ENCODE measurements at places on chromosomes 6 and 20. TPM values are rescaled to one million over a fixed set of nuclear protein-coding genes. Genes with fewer than 3 reads are reported as not detected.

Gene RIPPLY2
- total RNA-seq, result not detected

Gene TFAP2D
- not detected for total RNA-seq

Gene KHDC1L
- not detected for total RNA-seq

Gene MYLIP
- 40.6 TPM for total RNA-seq

Gene GPR63
- total RNA-seq, result 0.10 TPM

Gene PKIB
- total RNA-seq, result not detected

Gene SULF2
- 1.7 TPM for total RNA-seq

Gene MAP7
- total RNA-seq, result 0.63 TPM

Gene HMGCLL1
- not detected for total RNA-seq

Gene BPI
- total RNA-seq, result not detected

Gene HDGFL1
- not detected for total RNA-seq

Gene CST4
- not detected for total RNA-seq

Gene KCNK5
- not detected for total RNA-seq

Gene OOEP
- 0.97 TPM for total RNA-seq

Gene OVOL2
- not detected for total RNA-seq

Gene ECT2L
- not detected for total RNA-seq

GRCh38 chr6:157732007-157732406 lies 91.0 kb upstream of the SNX9 start:
- DNase-seq, result no peak
- H3K27ac ChIP-seq, result no peak overlapping the region
- no peak overlapping the region for H3K4me3 ChIP-seq
- no peaks in the 10 kb centered on the region for H3K4me1 ChIP-seq
- no peaks in the 10 kb centered on the region for H3K27me3 ChIP-seq
- no peaks in the 10 kb centered on the region for H3K36me3 ChIP-seq

DNA sequence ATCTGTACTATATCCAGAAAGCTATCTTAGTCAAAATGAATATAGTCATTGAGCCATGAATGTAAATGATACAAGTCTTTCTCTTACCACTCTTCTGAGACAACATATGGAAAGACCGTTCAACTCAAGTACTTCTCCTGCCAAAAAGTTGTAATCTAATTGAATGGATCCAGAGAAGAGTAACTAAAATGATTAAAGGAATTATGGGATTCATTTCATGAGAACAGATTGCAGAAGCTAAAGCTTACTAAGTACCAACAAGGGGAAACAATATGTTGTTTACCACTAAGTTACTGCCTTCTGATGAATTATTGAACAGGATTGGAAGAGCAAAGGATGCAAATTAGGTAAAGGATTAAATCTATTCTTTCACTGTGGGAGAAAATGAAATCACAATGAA lies 2.0 kb upstream of the LGSN start:
- no peak overlapping the region for H3K27ac ChIP-seq
- H3K27me3 ChIP-seq, result no peaks in the 10 kb centered on the region
- no peaks in the 10 kb centered on the region for H3K4me1 ChIP-seq
- no peaks in the 10 kb centered on the region for H3K36me3 ChIP-seq

DNA sequence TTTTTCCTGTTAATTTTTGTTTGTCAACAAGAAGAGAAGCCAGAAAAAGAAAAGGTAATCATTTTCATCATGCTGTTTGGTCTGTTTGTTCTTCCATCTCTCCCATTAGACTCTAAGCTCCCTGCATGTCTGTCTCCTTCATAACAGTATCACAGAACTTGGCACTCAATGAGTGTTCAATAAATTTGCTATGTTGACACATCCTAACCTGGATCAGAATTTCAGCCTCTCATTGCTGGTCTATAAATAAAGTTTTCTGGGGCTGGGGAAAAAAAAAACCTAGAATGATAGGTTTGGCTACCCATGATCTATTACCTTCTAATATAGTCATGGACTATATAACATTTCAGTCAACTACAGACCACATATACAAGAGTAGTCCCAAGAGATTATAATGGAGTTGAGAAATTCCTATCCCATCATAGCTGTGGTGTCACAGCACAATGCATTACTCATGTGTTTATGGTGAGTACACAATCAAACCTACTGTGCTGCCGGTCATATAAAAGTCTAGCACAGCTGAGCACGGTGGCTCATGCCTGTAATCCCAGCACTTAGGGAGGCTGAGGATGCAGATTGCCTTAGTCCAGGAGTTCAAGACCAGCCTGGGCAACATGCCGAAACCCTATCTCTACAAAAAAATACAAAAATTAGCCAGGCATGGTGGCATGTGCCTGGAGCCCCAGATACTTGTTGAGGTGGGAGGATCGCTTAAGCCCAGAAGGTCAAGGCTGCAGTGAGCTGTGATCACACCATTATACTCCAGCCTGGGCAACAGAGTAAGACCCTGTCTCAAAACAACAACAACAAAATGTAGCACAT lies 5.9 kb downstream of the NUDT3 start:
- no peak overlapping the region for H3K27ac ChIP-seq
- H3K27me3 ChIP-seq, result no peaks in the 10 kb centered on the region
- H3K4me1 ChIP-seq, result peaks cover 19% of the 10 kb centered on the region
- no peak overlapping the region for H3K4me3 ChIP-seq
- peaks cover 1% of the 10 kb centered on the region for H3K36me3 ChIP-seq

DNA sequence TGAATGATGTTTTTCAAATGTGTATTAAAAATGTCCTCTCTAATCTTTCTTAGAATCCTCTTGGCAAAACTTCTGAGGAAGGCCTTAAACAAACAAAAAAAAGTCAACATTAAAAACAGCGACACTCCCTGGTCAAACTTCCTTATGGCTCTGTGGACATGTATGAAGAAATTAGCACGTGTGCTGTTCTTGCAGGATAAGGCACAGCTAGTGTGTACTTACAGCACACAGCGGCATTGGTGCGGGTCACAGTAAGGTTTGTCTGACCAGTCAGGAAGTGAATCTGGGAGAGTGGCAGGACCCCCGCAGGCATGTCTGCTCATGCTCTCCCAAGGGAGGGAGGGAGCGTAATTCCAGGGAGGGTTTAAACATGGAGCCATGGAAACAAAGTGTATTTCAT lies 38.8 kb downstream of the SLC22A1 start:
- no peaks in the 10 kb centered on the region for H3K4me1 ChIP-seq
- no peaks in the 10 kb centered on the region for H3K36me3 ChIP-seq
- H3K4me3 ChIP-seq, result no peak overlapping the region
- no peak for DNase-seq
- H3K27me3 ChIP-seq, result no peaks in the 10 kb centered on the region
- no peak overlapping the region for H3K27ac ChIP-seq

GRCh38 chr6:89597988-89598387 lies 40.6 kb downstream of the LYRM2 start:
- no peak overlapping the region for H3K27ac ChIP-seq
- peaks cover 30% of the 10 kb centered on the region for H3K4me1 ChIP-seq
- H3K36me3 ChIP-seq, result no peaks in the 10 kb centered on the region
- H3K27me3 ChIP-seq, result no peaks in the 10 kb centered on the region
- DNase-seq, result no peak
- no peak overlapping the region for H3K4me3 ChIP-seq

DNA sequence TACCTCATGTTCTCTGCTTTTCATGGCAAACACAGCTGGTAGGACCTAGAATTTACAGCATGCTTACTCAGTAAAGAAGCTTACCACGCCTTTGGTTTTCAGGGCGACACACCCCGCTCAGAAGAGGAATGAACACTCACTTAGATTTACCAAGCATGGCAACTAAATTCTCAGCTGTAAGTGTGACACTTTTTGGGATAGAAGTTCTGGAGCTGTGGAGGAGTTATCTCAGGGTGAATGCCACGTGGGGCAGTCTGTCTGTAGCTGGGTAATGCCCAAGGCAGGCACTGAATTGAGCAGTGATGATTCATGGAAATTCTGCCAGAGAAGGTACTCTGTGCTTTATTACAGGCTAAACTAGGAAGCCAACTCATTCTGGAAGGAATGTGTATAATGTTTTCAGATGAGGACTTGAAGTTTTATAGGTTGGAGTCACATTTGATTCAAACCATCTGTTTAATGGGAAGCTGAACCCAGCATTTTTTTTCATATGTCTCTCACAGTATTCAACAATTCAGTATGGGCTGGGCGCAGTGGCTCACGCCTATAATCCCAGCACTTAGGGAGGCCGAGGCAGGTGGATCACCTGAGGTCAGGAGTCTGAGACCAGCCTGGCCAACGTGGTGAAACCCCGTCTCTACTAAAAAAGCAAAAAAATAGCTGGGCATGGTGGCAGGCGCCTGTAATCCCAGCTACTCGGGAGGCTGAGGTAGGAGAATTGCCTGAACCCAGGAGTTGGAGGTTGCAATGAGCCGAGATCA lies 3.5 kb upstream of the PRIM2 start:
- DNase-seq, result no peak
- H3K4me3 ChIP-seq, result no peak overlapping the region
- H3K27ac ChIP-seq, result no peak overlapping the region
- no peaks in the 10 kb centered on the region for H3K36me3 ChIP-seq

GRCh38 chr6:35486005-35486925 lies 10.6 kb downstream of the TEAD3 start:
- H3K27ac ChIP-seq, result no peak overlapping the region
- no peaks in the 10 kb centered on the region for H3K4me1 ChIP-seq
- no peaks in the 10 kb centered on the region for H3K27me3 ChIP-seq
- no peak for DNase-seq
- H3K36me3 ChIP-seq, result no peaks in the 10 kb centered on the region

DNA sequence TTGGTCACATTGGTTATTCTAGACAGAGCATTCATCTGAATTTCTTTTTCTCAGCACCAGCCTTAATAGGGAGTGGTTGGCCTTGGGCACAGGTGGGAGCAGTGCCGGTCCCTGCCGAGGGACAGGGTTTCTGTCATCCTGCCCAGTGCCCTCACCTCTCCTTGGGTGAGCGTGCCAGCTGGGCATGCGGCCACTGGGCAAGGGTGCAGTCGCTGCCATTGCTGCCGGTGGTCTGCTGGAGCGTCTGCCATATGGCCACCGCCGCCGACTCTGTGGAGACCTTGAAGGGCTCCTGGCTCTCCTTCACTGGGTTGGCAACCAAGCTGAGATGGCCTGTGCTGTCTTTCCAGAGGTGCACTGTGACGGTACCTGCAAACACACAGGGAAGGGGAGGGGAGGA lies 16.4 kb upstream of the UQCC2 start:
- no peak overlapping the region for H3K27ac ChIP-seq
- DNase-seq, result no peak
- H3K4me1 ChIP-seq, result no peaks in the 10 kb centered on the region
- H3K27me3 ChIP-seq, result no peaks in the 10 kb centered on the region
- H3K4me3 ChIP-seq, result no peak overlapping the region

DNA sequence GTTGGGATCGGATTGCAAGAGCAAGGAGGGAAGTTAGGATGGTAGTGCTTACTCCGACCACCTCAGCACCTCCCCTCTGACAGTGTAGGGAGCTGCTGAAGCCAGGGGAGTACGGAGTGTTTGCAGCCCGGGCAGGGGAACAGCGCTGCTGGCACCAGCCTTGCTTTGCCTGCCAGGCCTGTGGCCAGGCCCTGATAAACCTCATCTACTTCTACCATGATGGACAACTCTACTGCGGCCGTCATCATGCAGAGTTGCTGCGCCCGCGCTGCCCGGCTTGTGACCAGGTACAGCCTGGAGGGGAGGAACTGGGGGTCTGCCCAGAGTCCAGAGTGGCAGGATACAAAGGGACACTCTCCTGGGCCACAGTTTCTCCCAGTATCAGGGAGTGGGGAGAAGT lies 2.2 kb upstream of the TOMM6 start:
- no peaks in the 10 kb centered on the region for H3K36me3 ChIP-seq
- H3K27ac ChIP-seq, result no peak overlapping the region
- no peak for DNase-seq
- H3K27me3 ChIP-seq, result no peaks in the 10 kb centered on the region
- peaks cover 38% of the 10 kb centered on the region for H3K4me1 ChIP-seq
- H3K4me3 ChIP-seq, result no peak overlapping the region

DNA sequence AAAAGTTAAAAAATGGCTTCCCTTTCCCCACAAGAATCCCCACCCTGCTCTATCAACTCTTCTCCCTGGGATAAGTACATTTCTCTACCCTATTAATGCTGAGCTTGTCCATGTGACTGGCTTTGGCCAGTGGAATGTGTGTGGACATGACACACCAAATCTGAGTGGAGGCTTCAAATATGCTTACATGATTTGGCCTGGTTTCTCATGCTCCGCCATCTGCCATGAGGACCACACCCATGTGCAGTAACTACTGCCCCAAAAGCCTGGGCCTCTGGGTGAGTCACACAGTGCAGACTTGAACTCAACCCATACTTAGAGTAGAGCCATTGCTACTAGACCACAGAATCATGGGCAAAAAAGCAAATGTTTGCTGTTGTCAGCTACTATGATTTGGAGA lies 65.4 kb downstream of the PRND start:
- no peak overlapping the region for H3K4me3 ChIP-seq
- no peak for DNase-seq
- peaks cover 95% of the 10 kb centered on the region for H3K36me3 ChIP-seq
- peak overlapping the region; percentile 48 for H3K27ac ChIP-seq
- H3K27me3 ChIP-seq, result no peaks in the 10 kb centered on the region

- H3K4me3 ChIP-seq, result no peak overlapping the region
- H3K27ac ChIP-seq, result no peak overlapping the region
- no peaks in the 10 kb centered on the region for H3K27me3 ChIP-seq
- H3K4me1 ChIP-seq, result peaks cover 62% of the 10 kb centered on the region
- H3K36me3 ChIP-seq, result no peaks in the 10 kb centered on the region
- DNase-seq, result no peak
Measured at GRCh38 chr6:158322724-158323560, 10.7 kb downstream of the TULP4 start.

DNA sequence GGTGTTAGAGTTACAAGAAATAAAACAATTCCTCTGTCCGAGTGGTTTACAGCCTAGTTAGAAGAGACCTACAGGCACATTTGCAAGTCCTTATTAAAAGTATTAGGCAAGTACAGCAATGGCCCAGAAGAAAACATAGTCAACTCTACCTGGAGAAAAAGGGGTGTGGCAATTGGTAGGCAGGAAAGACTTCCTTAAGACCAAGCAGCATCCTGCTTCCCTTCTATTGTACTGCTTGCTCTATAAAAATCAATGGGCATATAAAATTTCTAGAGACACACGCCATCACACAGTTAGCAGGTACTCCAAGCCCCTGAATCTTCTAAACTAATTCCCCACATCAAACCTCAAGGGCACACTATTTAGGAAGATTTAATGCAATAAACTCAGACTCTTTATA lies 185.6 kb downstream of the ATXN1 start:
- H3K27ac ChIP-seq, result no peak overlapping the region
- no peaks in the 10 kb centered on the region for H3K27me3 ChIP-seq
- DNase-seq, result no peak
- H3K36me3 ChIP-seq, result no peaks in the 10 kb centered on the region
- H3K4me3 ChIP-seq, result no peak overlapping the region
- H3K4me1 ChIP-seq, result no peaks in the 10 kb centered on the region

DNA sequence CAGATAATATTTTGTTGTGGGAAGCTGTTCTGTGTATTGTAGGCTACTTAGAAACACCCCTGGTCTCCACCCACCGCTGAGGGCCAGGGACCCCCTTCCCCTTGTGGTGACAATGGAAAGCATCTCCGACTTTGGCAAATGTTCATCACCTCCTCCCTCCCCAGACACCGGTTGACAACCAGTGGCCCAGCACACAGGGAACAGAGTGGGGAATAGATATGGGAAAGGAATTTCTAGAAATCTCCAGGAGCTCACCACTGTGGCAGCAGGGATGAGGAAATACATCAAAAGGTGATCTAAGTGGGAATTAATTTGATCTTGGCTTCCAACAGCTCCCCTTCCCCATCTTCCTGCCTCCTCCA lies 257.3 kb upstream of the FOXQ1 start:
- H3K27me3 ChIP-seq, result no peaks in the 10 kb centered on the region
- H3K4me1 ChIP-seq, result no peaks in the 10 kb centered on the region
- no peak for DNase-seq
- no peaks in the 10 kb centered on the region for H3K36me3 ChIP-seq
- H3K27ac ChIP-seq, result no peak overlapping the region

GRCh38 chr6:29938746-29939508 lies 3.4 kb upstream of the HLA-A start:
- DNase-seq, result no peak
- H3K4me1 ChIP-seq, result peaks cover 15% of the 10 kb centered on the region
- no peak overlapping the region for H3K27ac ChIP-seq
- peaks cover 10% of the 10 kb centered on the region for H3K36me3 ChIP-seq
- no peak overlapping the region for H3K4me3 ChIP-seq
